GDM1 (cell line): ENCODE measurements at places on chromosomes 4 and X.

DNA sequence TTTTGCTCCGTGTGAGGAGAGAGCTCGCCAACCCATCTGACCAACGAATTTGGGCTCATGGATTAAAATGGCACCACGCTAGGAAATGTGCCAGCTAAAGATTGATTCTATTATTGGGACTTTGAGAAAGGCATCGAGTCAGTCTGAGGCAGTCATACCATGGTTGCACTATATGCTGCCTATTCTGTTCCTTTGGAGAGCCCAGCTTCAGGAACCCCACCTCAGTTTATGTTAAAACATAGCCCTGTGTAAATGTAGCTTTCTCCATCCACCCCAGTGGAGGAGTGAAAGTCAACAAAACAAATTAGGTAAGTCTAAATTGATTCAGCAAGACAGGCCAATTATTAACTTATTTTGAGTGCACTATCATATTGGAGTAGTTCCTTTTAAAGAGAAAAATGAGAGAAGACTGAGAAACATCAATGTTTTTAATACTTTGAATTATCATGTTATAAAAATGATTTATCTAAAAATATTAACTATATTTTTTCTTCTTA lies 24.5 kb upstream of the ADH7 start:
- DNase-seq = no peak

DNA sequence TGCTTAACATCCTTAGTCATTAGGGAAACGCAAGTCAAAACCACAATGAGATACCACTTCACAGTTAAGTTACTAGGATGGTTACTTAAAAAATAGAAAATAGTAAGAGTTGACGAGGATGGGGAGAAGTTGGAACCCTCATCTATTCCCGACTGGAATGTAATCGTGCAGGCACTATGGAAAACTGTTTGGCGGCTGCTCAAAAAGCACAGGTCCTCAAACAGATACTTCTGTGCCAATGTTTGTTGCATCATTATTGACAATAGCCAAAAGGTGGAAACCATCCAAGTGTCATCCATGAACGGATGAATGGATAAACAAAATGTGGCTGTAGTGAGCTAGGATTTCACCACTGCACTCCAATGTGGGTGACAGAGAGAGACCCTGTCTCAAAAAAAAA lies 11.7 kb downstream of the CTAG1B start:
- DNase-seq = no peak

GRCh38 chr4:158033416-158034120 lies 139.3 kb downstream of the GASK1B start:
- peak; percentile 36 for DNase-seq

DNA sequence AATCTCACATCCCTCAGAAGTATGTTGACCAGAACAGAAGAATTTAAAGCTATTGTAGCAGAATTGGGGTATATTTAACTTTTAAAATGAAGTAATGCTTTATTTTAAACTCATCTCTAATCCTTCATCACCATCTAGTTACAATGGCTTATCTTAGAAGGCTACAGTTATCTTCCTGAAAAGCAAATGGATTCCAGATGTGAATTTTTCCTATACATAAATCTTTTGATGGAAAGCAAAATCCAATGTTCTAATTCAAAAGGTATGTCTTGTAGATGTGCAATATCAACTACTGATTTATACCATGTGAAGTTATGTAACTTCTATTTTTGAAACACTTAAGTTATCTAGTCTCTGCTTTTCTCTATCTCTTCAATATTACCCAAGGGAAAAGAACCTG lies 47.6 kb downstream of the CCNG2 start:
- DNase-seq = no peak

- no peak for DNase-seq
These were observed 141.8 kb downstream of the MXRA5 start for GRCh38 chrX:3204606-3205005.

DNA sequence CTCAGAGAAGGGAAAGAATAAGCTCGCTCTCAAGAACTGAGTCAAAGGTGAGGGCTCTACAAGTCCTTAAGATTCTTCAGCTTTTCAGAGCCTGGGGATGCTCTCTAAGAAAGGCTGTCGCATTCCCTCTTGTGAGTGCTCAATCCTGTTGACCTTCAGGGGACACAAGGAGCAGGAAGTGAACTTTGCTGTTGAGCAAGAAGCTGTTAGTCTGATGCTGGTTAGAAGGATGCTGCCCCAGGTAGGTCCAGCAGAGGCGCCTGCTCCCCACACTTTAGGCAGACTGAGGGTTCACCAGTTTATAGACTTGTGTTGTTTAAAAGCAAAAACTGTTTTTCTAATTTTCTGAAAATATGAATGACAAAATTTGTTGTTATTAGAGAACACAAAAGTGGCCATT lies 125.4 kb upstream of the SPOCK3 start:
- DNase-seq = no peak

GRCh38 chr4:142886566-142886965 lies 40.5 kb upstream of the INPP4B start:
- DNase-seq = no peak

GRCh38 chrX:54721424-54721823 lies 76.6 kb downstream of the ITIH6 start:
- no peak for DNase-seq

- DNase-seq = no peak
These were observed 23.1 kb upstream of the CAMK2D start for GRCh38 chr4:113784497-113785250.

DNA sequence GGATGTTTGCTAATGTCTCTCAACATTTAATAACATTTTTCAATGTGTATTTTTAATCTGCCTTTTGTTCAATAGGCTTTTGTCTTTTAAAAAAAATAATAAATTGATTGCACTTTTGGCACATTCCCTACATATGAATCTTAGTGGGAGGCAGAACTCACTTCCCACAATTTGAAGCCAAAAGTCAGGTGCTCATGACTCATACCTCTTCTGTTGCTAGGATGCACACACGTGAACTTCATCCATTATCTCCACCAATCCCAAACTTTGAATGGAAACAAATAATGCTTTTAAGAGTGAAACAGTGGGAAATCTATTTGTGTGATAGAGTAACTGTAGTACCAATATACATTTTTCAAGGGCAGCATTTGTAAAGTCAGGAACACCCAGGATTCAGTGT lies 260.5 kb downstream of the IQCM start:
- DNase-seq = no peak

GRCh38 chr4:67020438-67020797 lies 524.9 kb downstream of the CENPC start:
- DNase-seq = no peak

DNA sequence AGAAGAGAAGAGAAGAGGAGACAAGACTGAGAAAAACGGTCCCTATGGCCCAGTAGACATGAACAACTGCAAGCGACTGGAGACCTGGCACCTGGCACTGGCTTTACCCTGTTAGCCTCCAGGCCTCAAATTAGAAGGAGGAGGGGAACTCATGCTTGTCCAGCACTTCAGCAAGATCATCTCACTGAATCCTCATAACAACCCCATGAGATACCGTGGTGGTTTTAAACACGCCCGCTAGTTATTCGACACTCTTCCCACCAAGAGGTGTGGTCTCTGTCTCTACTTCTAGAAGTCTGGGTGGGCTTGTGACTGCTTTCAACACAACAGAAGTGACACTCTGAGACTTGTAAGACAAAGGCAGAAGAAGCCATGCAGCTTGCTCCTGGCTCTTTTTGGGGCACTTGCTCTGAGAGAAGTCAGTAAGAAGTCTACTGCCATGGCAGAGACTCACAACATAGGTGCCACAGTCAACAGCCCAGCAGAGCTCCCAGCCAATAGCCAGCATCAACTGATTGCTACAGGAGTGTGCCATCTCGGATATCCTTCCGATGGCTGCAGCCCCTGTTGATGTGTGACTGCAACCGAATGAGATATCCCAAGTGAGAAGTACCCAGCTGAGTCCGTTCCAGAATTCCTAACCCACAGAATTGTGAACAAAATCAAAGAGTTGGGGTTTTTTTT lies 34.0 kb upstream of the BCOR start:
- no peak for DNase-seq
